ENCODE measurements at places on chromosomes 5 and 9.

DNA sequence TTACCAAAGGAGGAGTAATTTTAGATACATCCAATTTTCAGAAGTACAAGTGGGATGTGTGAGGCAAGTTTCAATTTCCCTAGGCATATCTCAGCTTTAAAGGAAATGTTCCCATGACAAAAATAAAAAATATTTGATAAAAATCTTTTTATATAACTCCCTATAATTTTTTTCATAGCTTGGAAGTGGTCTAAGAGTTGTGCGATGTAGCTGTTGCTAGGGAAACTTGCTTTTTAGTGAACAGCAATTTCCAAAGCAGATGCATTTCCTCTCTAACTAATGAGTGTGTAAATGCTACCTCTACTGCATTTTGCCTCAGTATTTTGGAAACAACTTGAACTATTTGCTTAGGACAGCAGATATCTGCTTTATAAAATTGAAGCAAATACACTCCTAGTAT lies 39.6 kb downstream of the MACIR start:
- no peak for DNase-seq

DNA sequence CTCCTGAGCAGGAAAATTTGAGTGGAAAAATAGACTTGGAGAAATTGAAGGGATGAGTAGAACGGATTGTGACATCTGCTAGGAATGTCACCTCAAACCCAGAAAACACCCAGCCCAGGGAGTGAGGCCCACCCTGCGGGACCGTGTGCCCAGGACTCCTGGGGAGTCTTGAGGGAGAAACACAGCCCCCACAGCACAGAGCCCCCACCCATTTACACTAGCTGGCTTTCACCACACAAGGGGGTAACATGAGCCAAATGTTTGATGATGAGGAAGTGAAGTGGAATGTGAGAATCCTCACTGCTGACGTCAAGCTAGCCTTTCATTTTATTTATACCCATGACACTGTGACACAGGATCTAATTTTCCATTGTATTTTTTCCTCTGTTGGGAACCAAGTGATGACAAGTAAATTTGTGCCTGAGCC lies 42.8 kb upstream of the PDE8B start:
- DNase-seq: peak; percentile 90

DNA sequence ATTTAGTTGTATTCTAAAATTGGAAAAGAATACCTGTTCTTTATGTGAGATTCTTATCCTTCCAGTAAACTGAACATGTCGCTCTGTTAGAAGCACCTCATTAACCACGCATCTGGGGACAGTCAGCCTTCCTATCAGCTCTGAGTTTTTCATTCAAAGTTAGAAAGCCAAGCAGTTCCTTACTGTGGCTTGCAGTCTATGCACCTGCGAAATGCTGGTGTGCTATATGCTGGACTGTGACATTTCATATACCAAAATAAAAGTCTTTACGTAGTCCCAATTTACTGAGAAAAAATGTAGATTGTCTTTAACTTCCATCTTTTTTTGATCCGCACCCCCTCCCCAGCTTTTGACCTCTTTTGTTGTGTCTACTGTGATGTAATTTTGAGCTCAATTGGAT lies 4.3 kb downstream of the ANP32B start:
- no peak for DNase-seq

DNA sequence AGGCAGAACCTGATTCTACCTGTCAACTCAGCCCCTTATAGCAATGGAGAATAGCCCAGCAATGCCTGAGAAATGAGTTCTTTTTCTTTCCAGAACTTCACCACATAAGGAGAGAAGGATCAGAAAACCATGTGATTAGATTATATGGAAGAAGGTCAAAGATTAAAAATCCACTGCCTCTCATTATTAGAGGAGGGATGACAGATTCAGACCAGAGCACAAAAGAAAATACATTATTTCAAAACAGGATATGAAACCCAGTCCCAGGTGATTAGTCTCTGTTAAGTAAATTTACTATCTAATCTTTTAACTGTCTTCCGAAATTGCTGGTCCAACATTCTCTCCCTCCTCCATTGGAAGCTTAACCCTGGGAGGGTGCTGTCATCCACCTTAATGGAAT lies 322.4 kb downstream of the SLIT3 start:
- no peak for DNase-seq

DNA sequence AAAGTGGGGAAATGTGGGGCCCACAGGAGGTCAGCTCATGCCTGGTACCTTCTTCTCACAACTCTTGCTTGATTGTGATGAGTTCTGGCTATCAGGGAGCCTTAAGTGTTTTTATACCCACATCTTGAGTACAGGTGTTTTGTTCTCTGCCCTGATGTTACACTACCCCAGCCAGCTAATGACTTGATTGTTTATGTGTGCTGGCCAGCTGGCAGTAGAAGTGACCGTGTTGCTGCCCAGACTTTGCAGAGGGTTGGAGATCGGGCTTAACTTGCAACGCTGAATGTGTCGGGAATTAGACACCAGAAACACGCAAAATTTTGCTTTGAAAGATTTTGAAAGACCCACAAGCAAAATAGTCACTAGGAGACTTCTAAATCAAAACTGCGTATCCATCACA lies 16.9 kb upstream of the ZDHHC11B start:
- no peak for DNase-seq

- peak; percentile 55 for DNase-seq
These were observed 344.0 kb downstream of the PTPRD start for GRCh38 chr9:10268531-10269485.

- no peak for DNase-seq
These were observed 10.9 kb upstream of the RIMOC1 start for GRCh38 chr5:41893074-41893851.

GRCh38 chr9:121815546-121816448 lies 164.4 kb downstream of the DAB2IP start:
- DNase-seq: no peak

DNA sequence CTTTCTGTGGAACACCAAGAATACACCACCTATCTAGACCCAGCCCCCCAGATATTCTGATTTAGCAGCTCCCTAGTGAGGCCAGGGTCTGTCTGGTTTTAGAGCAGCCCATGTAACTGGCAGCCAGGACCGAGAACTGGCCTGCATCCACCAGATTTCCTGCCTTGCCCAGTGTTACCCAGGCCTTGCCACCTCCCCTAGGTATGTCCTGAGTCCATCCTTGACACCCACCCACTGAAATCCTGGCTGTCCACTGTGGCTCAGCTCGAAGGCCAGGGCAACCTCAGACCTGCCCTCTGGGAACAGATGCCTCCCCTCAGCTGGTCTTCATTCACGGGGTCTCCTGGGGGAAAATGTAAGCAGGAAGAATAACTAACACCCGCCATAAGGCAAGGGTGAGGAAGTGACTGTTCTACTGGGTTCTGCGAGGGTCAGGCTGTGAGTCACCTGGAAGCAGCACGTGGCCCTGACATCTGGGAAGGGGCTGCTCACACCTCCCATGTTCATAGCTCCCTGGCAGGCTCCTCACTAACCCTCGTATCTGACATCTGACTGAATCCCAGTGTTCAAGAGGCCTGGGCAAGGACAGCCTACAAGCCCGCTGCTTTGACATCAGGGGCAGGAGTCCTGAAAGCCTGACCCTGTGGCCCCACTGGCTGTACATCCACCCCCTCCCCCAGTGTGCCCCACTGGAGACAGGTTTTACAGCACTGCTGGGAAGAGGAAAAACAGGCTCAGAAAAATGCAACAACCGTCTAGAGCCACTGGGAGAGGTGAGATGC lies 72.7 kb downstream of the SEMA4D start:
- DNase-seq: peak; percentile 25

All from iris pigment epithelial cell (primary cell).